ENCODE measurements at places on chromosomes 13 and 19.

DNA sequence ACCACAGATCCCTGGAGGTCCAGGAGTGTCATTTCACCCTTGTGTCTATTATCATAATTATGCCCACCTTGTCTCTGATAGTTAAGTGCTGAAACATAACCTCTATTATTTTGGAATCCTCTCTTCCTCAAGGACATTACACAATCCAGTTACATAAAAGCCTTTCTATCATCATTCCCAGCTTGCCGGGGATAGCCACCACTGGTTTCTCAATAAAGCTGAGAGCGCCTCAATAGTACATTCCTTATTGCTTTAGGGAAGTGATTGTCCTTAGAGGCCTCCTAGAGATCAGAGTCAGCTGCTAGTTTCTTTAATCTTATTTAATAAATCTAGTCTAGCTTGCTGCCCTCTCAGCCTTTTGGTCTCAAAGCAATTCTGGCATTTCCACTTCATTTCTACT, 490.0 kb upstream of the ATXN8OS start:
- DNase-seq = no peak

DNA sequence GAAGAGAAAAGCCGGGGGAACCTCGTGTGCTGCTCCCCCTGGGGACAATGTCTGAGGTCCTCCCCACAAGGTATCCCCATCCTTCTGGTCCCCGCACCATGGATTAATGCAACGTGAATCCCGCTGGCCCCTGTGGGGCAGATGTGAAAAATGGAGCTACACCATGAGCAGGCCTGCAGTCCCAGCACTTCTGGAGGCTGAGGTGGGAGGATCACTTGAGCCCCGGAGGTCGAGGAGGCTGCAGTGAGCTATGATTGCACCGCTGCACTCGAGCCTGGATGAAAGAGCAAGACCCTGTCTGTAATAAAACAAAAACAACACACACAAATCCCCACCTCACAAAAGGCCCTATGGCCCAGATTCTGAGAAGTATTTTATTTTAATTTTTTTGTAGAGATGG, 1.2 kb upstream of the CFD start:
- no peak for DNase-seq

- DNase-seq = no peak
Measured at GRCh38 chr19:46254776-46255175, 25.2 kb downstream of the IGFL1 start.

DNA sequence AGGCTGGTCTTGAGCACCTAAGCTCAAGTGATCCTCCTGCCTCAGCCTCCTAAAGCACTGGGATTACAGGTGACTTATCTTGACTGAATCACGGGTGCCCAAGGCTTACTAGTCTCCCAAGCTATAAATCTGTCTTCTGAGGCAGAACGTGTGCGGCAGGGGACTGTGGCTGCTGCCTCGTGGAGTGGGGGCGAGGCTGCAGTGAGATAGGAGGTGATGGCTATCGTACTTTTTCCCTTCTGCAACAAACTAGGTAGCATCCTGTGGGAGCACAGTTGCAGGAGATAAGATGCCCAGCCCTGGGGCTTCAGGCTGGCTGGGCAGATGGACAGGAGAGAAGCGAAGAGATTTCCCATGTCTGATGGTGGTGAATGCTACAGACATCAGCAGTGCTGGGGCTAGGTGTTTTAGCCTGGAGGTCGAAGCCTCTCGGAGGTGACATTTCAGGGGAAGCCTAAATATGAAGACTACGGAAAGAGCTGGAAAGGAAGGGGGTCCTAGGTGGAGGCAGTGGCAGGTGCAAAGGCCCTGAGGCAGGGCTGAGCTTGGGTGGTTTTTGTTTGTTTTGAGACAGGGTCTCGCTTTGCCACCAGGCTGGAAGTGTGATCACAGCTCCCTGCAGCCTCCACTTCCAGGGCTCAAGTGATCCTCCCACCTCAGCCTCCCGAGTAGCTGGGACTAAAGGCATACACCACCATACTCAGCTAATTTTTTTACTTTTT, 7.4 kb downstream of the B3GNT3 start:
- no peak for DNase-seq

- no peak for DNase-seq
Measured at GRCh38 chr13:89375839-89376238, 1704.7 kb downstream of the SLITRK5 start.

DNA sequence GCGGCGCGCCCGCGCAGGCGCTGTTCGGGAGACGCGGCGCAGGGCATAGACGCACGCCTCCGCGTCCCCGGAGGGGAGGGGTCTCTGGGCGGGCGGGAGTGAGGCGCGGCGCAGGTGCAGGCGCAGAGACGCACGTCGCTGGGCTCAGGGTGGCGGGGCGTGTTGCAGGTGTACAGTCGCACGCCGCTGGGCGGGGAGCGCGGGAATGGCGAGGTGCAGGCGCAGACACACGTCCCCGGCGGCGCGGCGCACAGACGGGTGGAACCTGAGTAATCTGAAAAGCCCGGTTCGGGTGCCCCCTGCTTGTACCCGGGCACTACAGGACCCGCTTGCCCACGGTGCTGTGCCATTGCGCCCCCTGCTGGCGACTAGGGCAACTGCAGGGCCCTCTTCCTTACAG, 44.7 kb downstream of the PLPP2 start:
- DNase-seq = no peak

GRCh38 chr19:7847664-7848063, 17.6 kb downstream of the EVI5L start:
- DNase-seq = no peak

GRCh38 chr13:109989155-109989554, 202.8 kb upstream of the IRS2 start:
- DNase-seq = no peak

DNA sequence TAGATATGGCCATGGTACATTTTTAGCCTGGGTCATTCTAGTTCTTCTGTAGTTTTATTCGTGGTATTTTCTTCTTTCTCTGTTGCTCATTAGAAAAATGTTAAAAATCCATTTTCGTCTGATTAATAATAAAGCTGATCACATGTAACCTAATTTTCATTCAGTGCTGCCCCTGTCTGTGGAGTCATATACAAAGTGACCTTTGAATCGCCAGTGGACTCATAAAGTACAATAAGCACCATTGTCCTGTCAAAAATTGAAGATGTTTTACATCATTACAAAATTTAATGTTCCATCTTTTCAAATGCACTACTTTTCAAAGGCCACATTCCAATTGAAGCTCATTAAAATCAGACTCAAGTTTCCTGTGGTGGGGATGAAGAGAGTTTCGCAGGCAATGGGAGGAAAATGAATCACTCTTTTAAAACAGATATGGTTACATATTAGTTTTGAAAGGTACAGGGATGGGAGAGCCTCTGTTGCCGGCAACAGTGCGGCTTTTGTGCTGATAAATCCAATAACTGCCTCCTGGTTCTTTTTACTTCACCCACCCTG, 205.4 kb downstream of the ZNF536 start:
- DNase-seq = no peak
